ENCODE measurements at places on chromosomes 2 and 18. TPM values are rescaled to one million over a fixed set of nuclear protein-coding genes. Genes with fewer than 3 reads are reported as not detected.
A peak's percentile ranks its signal among the peaks of the same experiment; 100 is the strongest.

GRCh38 chr18:9711361-9712129 is 3.4 kb downstream of the RAB31 start:
- DNase-seq, result no peak
- H3K27me3 ChIP-seq, result peaks cover 18% of the 10 kb centered on the region
- no peak overlapping the region for H3K27ac ChIP-seq

- H3K4me1 ChIP-seq, result no peaks in the 10 kb centered on the region
- no peak overlapping the region for H3K4me3 ChIP-seq
- DNase-seq, result no peak
- H3K36me3 ChIP-seq, result no peaks in the 10 kb centered on the region
- no peak overlapping the region for H3K27ac ChIP-seq
Observed at GRCh38 chr2:2320486-2321199, 10.4 kb downstream of the MYT1L start.

- no peak for DNase-seq
- H3K27ac ChIP-seq, result no peak overlapping the region
- H3K4me3 ChIP-seq, result no peak overlapping the region
- H3K4me1 ChIP-seq, result no peaks in the 10 kb centered on the region
Observed at GRCh38 chr2:238498691-238499295, 72.1 kb downstream of the ASB1 start.

DNA sequence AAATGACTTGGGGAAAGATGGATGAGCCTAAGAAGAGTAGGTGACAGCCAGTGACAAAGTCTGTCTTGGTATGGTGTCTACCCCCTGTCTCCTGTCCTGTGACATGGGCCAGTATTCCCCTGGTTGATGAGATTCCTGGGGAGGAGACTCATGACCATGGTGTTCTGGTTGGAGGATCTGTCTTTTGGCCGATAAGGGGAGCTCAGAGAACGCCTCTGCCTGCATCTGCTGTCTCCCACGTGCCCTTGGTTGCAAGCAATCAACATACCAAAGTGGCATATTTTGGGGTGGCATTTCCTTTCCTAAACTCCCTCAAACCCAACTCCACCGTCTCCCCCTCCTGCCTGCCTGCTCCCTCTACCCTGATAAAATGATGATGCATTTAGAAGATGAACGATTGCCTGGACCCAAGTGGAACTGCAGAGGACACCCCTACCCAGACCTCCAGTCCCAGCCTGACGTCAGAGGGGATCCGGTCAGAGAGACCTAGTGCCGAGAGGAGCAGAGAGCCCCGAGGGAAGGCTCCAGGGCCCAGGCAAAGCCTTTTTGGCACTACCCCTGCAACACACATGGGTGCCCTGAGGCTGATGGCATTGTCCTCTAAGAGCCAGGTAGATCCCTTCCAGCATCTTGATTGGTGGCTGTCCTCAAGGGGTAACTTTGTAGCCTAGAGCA is 124.2 kb upstream of the MSH6 start:
- H3K27ac ChIP-seq, result no peak overlapping the region
- no peak for DNase-seq
- H3K4me3 ChIP-seq, result no peak overlapping the region
- H3K27me3 ChIP-seq, result no peaks in the 10 kb centered on the region

- H3K4me3 ChIP-seq, result no peak overlapping the region
- DNase-seq, result no peak
- H3K4me1 ChIP-seq, result peaks cover 3% of the 10 kb centered on the region
Observed at GRCh38 chr2:178526256-178526655, 46.0 kb downstream of the PLEKHA3 start.

- H3K4me1 ChIP-seq, result no peaks in the 10 kb centered on the region
- H3K27ac ChIP-seq, result no peak overlapping the region
- H3K4me3 ChIP-seq, result no peak overlapping the region
- H3K36me3 ChIP-seq, result no peaks in the 10 kb centered on the region
- peak; percentile 30 for DNase-seq
Observed at GRCh38 chr2:215931256-215931903, 82.0 kb downstream of the MREG start.

DNA sequence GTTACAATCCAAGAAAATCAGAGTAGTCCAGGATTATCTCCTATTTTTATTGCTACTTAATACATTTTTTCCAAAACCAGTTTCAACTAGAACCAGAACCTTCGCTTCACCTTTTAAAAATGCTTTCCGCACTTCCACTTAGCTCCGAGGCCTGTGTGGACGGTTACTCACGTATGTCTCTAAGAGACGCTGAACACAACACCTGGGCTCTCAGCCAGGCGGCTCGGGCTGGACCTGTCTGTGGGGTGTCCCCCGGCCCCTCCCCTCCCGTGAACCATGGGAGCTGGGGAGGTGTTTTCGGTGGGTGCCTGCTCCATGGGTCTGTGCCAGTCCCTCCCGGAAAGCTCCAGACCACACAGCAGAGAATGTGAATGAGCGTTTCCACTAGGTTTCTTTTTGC is 223.8 kb downstream of the GLI2 start:
- H3K27ac ChIP-seq, result no peak overlapping the region
- H3K27me3 ChIP-seq, result no peaks in the 10 kb centered on the region
- no peak overlapping the region for H3K4me3 ChIP-seq
- no peak for DNase-seq
- H3K4me1 ChIP-seq, result no peaks in the 10 kb centered on the region

GRCh38 chr18:64449434-64449833 is 300.5 kb upstream of the LINC00305 start:
- no peaks in the 10 kb centered on the region for H3K27me3 ChIP-seq
- no peak for DNase-seq
- no peak overlapping the region for H3K4me3 ChIP-seq
- no peaks in the 10 kb centered on the region for H3K4me1 ChIP-seq
- H3K36me3 ChIP-seq, result no peaks in the 10 kb centered on the region

- H3K36me3 ChIP-seq, result no peaks in the 10 kb centered on the region
- no peaks in the 10 kb centered on the region for H3K4me1 ChIP-seq
- no peak for DNase-seq
Observed at GRCh38 chr18:63585988-63586387, 1.2 kb upstream of the SERPINB13 start.

GRCh38 chr2:120930236-120930635 is 194.6 kb downstream of the GLI2 start:
- no peak for DNase-seq
- H3K36me3 ChIP-seq, result no peaks in the 10 kb centered on the region
- peaks cover 26% of the 10 kb centered on the region for H3K4me1 ChIP-seq

DNA sequence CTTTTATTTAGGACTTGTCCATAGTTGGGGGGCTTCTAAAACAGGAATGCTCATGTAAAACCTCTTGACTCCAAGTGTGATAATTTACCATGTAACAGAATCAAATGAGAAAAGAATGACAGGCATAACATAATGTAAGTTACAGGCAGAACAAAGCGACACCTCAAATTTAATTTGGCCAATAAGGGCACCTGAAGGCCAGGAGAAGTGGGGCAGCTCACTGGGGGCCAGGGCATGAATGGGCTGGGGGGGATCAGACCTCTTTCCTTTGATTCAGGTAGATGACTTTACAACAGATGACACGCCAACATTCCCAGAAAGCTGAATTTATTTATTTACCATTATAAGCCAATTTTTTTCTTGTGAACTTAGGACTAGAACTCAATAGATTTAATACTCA is 14.5 kb downstream of the MOCOS start:
- no peak overlapping the region for H3K27ac ChIP-seq
- H3K4me1 ChIP-seq, result no peaks in the 10 kb centered on the region
- no peak overlapping the region for H3K4me3 ChIP-seq
- no peak for DNase-seq
- no peaks in the 10 kb centered on the region for H3K27me3 ChIP-seq

DNA sequence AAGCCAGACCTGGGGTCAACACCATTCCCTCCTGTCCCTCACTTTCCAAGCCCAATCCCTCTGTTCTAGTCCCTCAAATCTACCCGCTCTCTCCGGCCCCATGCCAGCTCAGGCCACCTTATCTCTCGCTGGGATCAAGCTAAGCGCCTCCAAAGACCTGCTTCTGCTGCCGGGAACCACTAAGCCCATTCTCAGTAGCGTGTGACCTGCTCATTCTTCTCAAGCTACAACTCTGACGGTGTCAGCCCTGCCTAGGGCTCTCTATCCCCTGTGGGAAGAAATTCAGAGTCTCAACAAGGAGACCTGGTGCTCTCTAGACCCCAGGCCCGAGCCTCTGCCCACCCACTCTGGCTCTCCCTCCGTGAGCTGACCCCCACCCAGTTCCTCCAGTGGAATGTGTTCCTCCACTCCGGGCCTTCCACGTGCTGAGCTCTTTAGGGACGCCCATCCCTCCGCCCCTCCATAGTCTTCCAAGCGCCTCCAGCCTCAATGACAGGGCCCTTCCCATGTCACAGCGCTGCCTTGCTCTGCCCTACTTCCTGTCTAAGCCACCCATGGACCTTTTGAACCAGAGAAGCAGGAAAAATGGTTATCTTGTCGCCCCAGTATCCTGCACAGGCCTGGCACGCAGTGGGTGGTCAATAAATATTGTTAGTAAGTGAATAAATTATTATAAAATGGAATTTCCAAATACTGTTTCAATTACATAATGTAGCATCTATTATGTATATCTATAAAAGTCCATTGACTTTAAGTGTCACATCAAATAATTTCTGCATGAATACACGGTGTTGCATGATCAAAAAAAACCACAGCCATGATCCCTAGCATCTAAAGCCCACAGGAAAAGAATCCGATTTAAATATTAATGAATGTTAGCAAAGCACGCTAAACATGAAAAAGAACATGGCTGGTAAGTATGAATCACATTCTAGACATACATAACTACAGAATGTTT is 127.6 kb downstream of the ZNF516 start:
- no peak for DNase-seq
- H3K27me3 ChIP-seq, result no peaks in the 10 kb centered on the region
- H3K36me3 ChIP-seq, result peaks cover 15% of the 10 kb centered on the region
- no peak overlapping the region for H3K4me3 ChIP-seq
- no peak overlapping the region for H3K27ac ChIP-seq
- H3K4me1 ChIP-seq, result no peaks in the 10 kb centered on the region

DNA sequence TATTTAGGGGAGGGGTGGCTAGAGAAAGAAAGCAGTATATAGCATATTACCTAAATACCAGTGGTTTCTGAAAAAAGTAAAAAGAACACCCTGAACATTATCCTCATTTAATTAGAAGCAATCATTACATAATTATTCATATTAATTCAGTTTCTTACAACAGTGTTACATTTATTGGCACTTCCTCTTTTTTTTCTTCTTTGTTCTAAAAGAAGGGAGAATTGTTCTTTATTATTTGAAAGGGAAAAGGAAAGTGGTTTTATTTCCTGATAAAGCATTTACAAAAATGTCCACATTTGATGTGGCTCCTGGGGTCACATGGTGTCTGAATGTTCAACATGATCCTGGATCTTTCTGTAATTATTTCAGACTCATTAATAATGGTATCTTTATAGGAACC is 254.9 kb upstream of the ZEB2 start:
- no peaks in the 10 kb centered on the region for H3K4me1 ChIP-seq
- H3K4me3 ChIP-seq, result no peak overlapping the region

DNA sequence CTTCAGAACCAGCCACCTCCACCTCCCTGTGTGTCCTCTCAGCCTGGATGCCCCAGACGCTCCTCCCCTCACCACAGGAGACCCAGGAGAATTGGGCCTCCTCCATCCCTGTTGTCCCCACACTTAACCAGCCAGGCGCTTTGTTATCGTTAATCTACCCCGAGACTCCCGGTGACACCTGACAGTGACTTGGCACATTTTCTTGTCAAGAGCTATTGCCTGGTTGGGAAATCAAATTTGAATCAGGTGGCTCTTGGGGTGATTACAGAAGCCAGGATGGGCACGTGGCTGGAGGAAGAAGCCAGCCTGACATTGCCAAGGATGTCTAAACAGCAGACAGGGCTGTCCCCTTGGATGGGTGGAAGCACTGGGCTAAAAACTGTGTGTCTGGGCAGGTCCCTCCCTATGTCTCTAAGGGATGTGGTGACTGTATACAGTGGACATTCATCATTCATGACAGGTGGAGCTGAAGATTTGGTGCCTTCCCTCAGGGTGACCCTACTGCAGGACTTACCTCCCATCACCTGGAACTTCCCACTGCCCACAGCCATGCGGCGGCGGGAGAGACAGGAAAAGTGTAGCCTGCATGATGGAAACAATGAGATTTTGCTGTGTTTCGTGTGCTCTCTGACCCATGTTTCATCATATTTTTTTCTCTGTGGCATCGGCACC is 157.2 kb upstream of the CAPN13 start:
- H3K4me3 ChIP-seq, result no peak overlapping the region
- no peaks in the 10 kb centered on the region for H3K27me3 ChIP-seq
- H3K27ac ChIP-seq, result no peak overlapping the region
- no peak for DNase-seq
- H3K36me3 ChIP-seq, result no peaks in the 10 kb centered on the region

DNA sequence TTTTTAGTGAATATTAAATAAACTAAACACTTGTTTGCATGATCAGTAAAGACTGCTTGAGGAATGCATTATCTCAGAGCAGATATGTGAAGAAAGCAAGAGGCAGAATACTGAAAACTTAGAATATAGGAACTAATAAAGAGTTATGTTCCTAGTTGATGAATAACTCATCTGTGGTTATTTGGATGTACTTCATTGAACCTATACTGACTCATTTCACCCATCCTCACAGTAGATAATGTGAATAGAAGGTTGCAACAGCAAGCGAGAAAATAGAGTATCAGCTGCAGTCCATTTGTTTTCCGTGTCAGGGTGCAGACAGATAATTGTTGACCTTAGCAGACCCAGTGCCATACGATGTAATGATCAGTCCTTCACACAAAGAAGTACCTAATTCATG is 945.7 kb upstream of the LRRTM1 start:
- no peak overlapping the region for H3K27ac ChIP-seq
- no peak for DNase-seq
- H3K4me1 ChIP-seq, result no peaks in the 10 kb centered on the region

- no peaks in the 10 kb centered on the region for H3K27me3 ChIP-seq
- no peaks in the 10 kb centered on the region for H3K36me3 ChIP-seq
- H3K4me1 ChIP-seq, result no peaks in the 10 kb centered on the region
- DNase-seq, result no peak
- no peak overlapping the region for H3K27ac ChIP-seq
Observed at GRCh38 chr2:352696-353095, 64.8 kb upstream of the ALKAL2 start.

- H3K27ac ChIP-seq, result no peak overlapping the region
- H3K4me3 ChIP-seq, result no peak overlapping the region
- no peaks in the 10 kb centered on the region for H3K27me3 ChIP-seq
- no peaks in the 10 kb centered on the region for H3K36me3 ChIP-seq
- DNase-seq, result no peak
- peaks cover 3% of the 10 kb centered on the region for H3K4me1 ChIP-seq
Observed at GRCh38 chr2:8581234-8581561, 100.7 kb upstream of the ID2 start.

DNA sequence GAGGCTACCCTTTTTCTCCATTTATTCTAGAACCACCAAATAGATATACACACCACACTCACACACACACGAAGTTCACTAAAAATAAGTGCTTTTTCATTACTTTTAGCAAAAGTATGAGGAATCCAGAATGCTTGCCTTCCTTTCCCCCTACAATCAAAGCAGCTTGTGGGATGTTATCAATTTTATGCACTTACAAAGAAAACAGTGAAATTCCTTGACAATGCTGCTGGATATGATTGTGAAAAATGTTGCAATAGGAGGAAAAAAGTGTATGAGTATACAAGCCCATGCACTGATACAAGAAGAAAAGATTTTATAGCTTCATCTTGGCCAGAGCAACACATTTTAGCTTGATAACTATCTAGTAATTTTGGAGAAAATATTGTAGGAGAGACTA is 269.2 kb downstream of the XIRP2 start:
- no peak for DNase-seq
- H3K36me3 ChIP-seq, result no peaks in the 10 kb centered on the region
- no peaks in the 10 kb centered on the region for H3K27me3 ChIP-seq
- no peaks in the 10 kb centered on the region for H3K4me1 ChIP-seq
- no peak overlapping the region for H3K4me3 ChIP-seq

Gene CCDC150
- not detected for total RNA-seq

Gene CD207
- not detected for total RNA-seq

Gene AKAIN1
- total RNA-seq, result not detected

Gene ANO7
- 0.10 TPM for total RNA-seq

Gene MFSD2B
- not detected for total RNA-seq

Gene SUMO1
- 52.5 TPM for total RNA-seq

Gene AMER3
- total RNA-seq, result not detected

Data from gastrocnemius medialis (tissue), 4 donors.